ENCODE measurements at places on chromosomes 2 and 18.

DNA sequence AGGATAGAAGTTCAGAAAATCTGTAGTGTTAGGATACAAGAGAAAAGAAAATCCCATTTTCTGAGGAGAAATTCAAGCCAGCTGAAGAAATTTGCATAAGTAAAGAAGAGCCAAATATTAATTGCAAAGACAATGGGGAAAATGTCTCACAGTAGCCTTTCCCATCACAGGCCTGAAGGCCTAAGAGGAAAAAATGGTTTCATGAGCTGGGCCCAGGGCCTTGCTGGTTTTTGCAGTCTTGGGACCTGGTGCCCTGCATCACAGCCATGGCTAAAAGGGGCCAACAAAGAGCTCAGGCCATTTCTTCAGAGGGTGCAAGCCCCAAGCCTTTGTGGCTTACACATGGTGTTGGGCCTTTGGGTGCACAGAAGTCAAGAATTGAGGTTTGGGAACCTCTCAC, 413.6 kb upstream of the CYRIA start:
- no peak for DNase-seq

DNA sequence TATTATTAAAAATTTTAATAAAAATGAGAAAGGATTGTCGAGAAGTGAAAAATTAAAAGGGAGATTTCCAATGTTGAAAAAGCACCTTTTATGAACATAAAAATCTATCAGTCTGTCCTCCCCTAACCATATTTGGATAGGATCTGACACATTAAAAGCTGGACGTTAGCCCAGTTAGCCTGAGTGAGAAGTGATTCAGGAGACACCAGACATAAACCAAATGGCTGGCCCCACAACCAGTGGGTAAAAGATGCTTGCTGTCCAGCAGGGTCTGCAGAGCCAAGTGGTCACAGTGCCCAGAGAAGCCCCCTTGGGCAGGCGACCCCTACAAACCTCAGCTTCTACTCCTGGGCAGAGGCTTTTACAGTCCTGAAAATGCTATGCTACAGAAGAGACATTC, 253.8 kb upstream of the LYPD1 start:
- no peak for DNase-seq

DNA sequence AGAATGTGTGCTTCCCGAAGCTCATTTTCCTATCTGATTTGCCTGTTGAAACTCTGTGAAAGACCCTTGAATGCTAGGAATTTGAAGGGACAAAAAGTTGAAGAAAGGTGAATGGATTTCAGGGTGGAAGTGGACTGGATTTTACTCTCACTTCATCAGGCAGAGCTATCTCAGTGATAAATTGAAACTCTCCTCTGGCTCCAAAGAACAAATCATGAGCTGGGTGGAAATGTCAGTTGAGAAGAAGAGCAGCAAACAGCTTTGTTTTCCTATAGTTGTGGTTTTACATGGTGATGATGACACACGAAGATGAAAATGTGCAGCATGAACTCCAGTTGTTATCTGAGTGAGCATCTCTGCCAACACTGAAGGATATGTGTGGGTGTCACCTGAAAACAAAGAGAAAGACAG, 34.4 kb downstream of the CD28 start:
- no peak for DNase-seq

DNA sequence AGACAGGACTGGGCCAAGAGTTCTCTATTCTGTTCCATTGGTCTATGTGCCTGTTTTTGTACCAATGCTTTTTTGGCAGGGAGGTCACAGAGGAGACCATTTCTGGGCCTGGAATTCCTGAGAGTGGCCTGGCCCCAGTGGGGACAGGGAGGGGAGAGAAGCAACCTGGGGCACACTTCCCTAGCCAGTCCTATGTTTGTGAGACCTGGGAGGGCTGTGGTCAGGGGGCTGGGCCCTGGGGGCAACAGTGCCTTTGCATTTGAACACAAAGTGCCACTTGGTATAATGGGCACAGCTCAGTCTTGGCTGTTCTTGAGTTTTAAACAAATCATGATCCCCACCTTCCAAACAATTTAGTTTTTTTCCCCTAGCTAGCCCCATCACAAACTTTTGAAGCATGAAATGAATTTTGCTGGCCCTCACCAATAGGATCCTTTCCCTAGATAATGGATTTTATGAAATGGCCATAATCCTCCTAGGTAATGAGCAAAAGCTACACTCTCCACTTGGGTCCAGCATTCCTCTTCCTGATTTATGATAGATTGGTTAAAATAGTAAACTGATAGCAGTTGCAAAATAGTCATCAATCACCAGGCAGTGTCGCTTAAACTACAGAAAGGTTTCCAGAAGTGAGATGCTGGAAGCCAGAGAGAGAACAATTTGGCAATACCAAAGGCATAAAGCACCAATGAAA, 133.5 kb downstream of the GLI2 start:
- no peak for DNase-seq

GRCh38 chr2:209773377-209773776, 1.7 kb downstream of the UNC80 start:
- DNase-seq, result no peak

DNA sequence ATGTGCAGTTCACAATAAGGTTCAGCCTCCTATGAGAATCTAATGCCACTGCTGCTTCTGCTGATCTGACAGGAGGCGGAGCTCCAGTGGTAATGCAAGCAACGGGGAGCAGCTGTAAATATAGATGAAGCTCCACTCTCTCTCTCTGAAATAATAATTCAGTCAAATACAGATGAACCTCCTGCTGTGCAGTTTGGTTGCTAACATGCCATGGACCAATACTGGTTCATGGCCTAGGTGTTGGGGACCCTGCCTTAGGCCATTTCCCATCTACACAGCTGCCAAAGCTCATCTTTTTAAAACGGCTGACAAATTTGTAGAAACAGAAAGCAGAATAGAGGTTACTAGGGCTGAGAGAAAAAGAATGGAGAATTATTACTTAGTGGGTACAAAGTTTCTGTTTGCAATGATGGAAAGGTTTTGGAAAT, 10.7 kb upstream of the HNRNPA3 start:
- no peak for DNase-seq

- DNase-seq, result no peak
These were observed 80.4 kb downstream of the MTA3 start for GRCh38 chr2:42648796-42649195.

DNA sequence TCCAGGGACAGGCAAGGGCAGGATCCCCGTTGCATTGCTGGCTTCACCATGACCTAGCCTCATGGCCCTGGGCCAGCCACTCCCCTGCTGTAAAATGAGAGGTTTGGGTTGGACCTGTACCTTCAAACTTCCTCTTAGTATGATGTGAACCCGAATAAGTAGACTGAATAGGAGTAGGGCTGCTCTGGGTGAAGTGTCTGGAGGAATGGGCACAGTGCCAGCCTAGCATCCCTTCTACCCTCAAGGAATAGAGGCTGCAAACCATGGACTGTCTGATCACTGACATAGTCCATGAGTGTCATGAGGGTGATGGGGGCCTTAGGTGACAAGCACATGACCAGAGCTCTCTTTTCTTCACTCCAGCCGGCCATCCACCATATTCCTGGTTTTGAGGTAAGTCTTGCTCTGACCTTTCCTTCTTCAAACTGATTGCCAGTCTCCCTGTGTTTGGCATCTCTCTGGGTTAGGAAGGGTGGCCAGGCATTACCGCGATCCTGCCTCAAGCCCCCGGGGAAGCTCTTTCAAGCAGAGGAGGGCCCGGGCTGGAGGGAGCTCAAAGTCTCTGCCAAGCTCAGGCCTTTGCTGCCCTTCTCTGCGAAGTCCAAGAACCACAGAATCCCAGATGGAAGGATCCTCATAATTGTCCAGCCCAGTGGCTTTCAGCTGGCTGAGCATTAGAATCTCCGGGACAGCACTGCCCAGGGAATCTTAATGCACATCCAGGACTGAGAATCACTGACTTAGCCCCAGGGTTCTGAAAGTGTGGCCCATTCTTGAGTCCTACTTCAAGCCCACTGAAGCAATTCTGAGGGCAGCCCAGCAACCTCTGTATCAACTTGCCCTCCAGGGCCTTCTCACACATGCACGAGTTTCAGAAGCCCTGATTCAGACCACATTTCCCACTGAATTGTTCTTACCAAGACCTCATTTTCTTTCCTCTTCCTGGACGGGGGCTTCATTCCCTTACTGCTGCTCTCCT, 148.1 kb downstream of the DYSF start:
- no peak for DNase-seq

GRCh38 chr2:217399291-217399690, 539.4 kb upstream of the TNP1 start:
- DNase-seq, result no peak

- no peak for DNase-seq
These were observed 68.8 kb upstream of the TMEM200C start for GRCh38 chr18:5964108-5964507.

- no peak for DNase-seq
These were observed 60.4 kb downstream of the KIAA1328 start for GRCh38 chr18:36889321-36889720.

- no peak for DNase-seq
These were observed 96.8 kb downstream of the VAPA start for GRCh38 chr18:10010611-10011015.

DNA sequence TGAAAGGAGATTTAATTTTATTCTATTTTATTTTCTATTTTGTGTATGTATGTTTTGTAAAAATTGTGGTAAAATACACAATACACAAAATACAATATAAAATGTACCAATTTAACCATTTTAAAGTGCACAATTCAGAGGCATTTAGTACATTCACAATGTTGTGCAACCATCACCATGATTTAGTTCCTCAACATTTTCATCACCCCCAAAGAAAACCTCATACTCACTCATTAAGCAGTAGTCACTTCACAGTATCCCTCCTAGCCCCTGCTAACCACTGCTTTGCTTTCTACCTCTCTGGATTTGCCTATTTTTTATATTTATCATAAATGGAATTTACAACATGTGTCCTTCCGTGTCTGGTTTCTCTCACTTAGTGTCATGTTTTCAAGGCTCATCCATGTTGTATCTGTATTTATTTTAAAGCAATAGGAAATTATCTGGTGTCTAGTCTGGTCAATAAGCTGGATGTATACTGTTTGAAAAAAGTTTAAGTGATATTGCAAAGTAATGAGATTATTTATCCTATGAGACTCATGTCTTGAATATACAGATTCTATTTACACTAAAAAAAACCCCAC, 77.9 kb upstream of the GLS start:
- no peak for DNase-seq

DNA sequence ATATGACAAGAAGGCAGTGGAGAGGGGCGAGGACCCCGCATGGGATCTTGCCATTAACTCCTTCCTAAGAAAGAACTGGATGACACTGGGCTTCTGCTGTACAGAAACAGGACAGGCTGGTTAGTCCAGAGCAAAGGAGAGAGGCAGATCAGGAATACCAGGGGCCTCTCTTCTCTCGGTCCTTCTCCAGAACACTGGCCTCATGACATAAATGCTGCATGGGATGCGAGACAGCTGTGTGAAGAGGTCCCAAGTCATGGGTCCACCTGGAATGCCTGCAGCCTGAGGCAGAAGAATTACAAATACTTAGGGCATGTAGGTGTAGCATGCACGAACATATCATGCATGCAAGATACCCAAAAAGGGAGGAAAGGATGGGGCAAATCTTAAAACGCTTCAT, 9.1 kb downstream of the MBOAT2 start:
- no peak for DNase-seq

- DNase-seq, result no peak
These were observed 68.2 kb upstream of the CXCR4 start for GRCh38 chr2:136185981-136186776.

GRCh38 chr2:27810455-27810854, 38.9 kb downstream of the MRPL33 start:
- no peak for DNase-seq

- DNase-seq, result no peak
These were observed 37.8 kb downstream of the PCBP1 start for GRCh38 chr2:70124983-70125480.

DNA sequence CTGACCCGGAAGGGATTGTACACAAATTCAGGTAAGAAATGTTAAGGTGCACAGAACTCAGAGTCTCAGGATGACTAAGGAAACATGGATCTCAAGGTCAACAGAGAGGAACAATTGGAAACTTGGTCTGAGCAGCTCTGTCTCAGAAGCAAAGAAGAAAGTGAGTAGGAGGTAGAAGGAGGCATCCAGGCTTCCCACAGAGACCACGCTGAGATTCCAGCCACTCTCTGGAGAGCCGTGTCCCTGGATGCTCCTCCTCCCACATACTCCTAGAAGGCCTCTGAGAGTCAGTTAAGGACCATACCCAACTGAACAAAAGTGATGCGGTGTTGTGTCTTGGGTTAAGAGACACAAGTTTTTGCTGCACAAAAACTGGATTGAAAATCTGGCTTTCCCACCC, 8.6 kb upstream of the PLB1 start:
- no peak for DNase-seq

- no peak for DNase-seq
These were observed 14.7 kb upstream of the OTOS start for GRCh38 chr2:240155048-240155744.

GRCh38 chr18:68275616-68276015, 439.3 kb downstream of the TMX3 start:
- no peak for DNase-seq

- no peak for DNase-seq
These were observed 64.5 kb upstream of the HDAC4 start for GRCh38 chr2:239465017-239466001.

DNA sequence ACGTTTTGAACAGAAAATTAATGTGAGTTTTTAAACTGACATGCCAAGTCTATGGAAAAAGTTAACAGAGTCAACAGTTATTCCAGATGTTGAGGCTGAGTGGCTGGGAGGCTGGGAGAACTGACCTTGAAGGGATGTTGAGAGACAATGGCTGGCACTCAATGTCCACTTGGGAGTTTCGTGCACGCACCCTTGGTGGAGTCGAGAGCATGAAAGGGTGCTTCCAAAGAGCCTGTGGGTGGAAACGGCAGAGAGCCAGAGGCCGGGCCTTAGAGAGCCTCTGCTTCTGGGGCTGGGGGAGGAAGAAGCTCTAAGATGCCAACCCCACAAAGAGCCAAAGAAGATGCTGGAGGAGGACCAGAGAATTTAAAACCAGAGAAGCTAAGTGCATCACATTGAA, 63.4 kb upstream of the L3MBTL4 start:
- no peak for DNase-seq

- DNase-seq, result no peak
These were observed 6.7 kb downstream of the CRIM1 start for GRCh38 chr2:36362291-36362690.

- DNase-seq, result no peak
These were observed 28.3 kb upstream of the ZNF407 start for GRCh38 chr18:74569401-74569800.

- no peak for DNase-seq
These were observed 129.2 kb downstream of the IKZF2 start for GRCh38 chr2:213021971-213022899.

GRCh38 chr2:65298089-65298488, 70.5 kb downstream of the ACTR2 start:
- DNase-seq, result no peak

GRCh38 chr2:33323957-33324356, 152.5 kb upstream of the RASGRP3 start:
- DNase-seq, result no peak

DNA sequence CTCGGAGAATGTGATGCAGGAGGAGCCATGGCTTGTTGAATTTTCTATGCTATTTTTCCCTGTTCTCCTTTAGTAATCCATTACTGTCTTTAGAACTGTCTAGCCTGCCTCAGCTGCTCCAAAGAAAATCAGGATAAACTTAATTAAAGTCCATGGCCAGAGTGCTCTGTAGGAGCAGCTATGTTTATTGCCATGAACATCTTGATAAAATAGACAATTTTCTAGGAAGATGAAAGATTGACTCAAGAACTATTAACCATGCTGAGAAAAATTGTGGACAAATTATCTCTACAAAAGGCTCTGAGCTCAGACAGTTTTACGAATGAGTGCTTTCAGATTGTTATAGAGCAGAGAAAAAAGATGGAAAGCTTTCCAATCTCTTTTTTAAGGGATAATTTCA, 193.0 kb downstream of the TTC32 start:
- DNase-seq, result no peak

GRCh38 chr2:120805602-120806001, 69.9 kb downstream of the GLI2 start:
- no peak for DNase-seq
